NCI-H774 (cell line): ENCODE measurements at places on chromosomes 1 and 21.

- DNase-seq = no peak
These were observed 60.0 kb upstream of the NTPCR start for GRCh38 chr1:232890340-232890943.

DNA sequence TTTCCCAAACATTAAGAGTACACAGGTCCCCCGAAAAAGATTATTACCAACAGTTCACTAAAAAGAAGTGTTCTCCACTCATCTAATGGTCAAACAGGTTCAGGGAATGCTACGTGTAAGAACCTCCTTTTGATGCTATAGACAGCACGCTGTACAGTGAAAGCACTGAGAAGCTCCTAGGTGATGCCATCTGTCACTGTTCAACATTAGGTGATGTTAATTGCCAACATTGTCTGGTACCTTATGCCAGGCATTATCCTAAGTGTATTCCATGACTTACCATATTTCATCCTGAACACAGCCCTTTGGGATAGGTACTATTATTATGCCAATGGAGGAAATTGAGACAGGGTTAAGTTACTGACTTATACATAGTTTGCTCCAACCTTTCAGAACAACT, 82.1 kb downstream of the DAB1 start:
- DNase-seq = no peak

DNA sequence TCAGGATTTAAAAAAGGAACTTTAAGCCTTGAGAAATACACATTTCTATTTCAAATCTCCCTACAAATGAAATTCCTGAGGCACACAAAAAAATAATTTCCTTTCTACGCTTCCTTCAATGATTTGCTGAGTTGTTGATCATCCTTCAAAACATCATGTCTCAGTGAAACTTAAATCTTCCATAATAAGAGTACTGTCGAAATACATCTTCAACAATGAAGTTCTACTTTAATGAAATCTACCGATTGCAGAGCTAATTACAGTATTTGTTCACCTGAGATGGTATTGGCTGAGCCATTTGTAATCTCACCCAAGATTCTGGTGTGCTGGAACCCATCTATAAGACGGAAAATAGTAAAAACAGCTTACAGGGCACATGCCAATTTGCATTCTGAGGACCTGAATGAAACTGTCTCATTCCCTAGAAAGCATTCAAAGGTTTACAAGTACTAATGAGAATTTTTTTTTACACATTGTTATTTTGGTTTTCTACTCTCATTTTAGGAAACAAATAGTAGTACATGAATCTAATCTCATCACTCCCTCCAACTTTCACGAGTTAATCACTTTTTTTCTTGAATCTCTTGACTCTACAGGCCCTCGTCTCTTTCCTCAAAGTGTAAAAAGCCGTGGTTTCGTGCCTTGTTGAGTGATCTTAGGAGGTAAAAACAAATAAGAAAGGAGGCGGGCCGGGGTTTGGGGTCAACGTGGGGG, 1.1 kb downstream of the CHML start:
- no peak for DNase-seq

DNA sequence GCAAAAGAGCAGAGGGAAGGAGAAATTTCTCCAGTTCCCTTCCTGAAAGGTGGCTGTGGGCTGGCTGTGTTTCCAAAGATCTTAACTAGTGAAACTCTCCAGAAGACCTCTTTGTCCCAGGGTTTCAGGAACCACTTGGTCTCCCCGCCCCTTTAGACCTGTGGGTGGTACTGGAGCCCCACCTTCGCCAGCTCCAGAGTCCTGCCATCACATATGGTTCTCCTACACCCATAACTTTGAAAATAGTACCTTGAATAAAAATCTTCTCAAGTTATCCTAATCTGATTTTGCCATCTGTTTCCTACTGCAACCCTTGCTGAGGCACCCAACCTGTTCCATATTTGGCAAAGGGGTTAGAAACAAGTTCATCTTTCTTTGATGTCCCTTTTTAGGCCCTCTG, 303.9 kb downstream of the SEC16B start:
- DNase-seq = no peak

DNA sequence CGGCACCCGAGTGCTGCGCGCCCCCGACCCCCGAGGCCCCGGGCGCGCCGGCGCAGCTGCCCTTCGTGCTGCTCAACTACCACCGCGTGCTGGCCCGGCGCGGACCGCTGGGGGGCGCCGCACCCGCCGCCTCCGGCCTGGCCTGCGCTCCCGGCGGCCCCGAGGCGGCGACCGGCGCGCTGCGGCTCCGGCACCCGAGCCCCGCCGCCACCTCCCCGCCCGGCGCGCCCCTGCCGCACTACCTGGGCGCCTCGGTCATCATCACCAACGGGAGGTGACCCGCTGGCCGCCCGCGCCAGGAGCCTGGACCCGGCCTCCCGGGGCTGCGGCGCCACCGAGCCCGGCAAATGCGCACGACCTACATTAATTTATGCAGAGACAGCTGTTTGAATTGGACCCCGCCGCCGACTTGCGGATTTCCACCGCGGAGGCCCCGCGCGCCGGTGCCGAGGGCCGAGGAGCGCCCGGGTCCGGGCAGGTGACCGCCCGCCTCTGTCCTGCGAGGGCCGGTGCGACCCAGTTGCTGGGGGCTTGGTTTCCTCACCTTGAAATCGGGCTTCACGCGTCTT, 49.0 kb downstream of the SIM2 start:
- DNase-seq = peak; percentile 35

- DNase-seq = no peak
These were observed 12.4 kb downstream of the KRTAP22-2 start for GRCh38 chr21:30577766-30578165.

DNA sequence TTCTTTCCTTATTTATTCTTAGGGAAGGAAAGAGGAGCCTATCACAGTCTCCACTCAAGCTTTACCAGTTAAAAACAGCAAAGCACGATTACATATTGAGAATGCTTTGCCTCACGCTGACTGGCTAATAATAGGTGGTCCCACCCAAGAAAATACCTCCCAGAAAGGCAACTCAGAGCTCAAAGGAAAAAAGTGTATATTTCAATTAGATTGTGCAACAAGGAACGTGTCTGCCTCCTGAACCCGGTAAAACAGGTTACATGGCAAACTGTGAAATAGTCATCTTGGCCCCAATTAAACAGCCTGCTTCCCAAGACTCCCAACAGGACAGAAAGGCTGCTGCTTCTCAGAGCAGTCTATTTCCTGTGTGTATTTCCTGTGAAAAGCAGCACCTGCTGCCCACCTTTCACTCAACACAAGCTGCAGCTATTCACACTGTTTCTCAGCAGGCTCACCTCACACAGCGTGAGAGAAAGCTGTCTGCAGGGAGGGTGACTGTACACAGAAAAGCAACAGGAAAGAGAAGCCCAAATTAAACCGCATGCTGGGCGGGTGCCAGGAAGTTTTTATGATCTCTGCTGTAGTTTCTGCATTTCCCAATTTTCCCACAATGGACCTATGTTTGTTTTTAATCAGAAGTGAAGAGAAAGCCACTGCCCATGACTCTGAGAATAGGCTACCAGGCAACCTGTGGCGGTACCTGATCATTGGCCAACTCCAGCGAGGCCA, 44.0 kb downstream of the URB1 start:
- DNase-seq = peak; percentile 15

DNA sequence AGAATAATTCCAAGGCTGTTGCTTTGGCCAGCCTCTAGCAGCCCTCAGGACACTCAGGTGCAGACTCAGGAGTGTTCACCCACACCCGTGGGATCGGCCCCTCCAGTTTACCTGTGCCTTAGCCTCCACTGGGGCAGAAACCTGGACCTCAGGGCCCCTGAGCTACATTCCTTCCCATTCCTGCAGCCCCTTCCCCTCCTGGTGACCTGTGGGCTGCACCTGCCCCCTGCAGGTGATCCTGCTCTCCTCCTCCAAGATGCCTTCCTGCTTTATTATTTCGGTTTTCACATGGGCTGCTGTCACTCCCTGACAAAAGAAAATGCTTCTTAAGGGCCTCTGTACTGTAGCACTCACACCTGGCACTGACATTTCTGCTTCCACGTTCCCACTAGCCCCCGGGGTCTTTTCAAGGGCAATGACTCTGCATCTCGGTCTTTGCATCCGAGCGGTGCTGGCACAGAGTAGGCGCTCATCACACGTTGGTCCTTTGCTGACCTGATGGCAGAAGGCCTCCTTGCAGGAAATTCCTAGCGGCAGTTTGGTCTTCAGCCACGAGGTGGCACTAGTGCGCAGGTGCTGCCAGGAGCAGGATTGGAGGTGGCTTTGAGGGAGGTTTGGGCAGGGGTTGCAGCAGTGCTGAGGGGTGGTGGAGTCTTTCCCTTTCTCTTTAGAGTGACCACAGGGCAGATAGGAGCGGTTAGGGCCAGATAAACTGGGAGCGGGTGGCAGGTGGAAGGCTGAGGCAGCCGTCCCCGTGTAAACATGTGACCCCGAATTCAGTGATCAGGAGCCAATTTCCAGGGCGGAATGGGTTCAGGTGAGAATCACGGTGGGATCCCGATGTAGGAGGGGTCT, 25.3 kb upstream of the ETV3 start:
- peak; percentile 58 for DNase-seq

DNA sequence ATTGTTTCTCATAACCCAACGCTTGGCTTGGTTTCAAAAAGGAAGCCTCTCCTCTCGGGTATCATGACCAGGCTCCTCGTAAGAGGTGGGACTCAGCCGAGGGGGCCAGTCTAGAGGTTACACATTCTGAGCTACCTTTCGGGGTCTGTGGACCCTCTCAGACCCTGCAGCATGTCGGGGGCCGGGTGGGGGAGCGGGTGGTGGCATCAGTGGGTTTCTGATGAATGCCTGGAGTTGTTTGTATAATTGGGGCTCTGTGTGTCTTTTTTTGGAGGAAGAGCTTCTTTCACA, 229.3 kb downstream of the CAMTA1 start:
- no peak for DNase-seq

- DNase-seq = no peak
These were observed 23.8 kb upstream of the UBE2U start for GRCh38 chr1:64179588-64179987.
